ENCODE measurements at places on chromosomes 11 and 22. TPM values are rescaled to one million over a fixed set of nuclear protein-coding genes. Genes with fewer than 3 reads are reported as not detected.

The TST gene
- polyA plus RNA-seq = 18.8 TPM

DNA sequence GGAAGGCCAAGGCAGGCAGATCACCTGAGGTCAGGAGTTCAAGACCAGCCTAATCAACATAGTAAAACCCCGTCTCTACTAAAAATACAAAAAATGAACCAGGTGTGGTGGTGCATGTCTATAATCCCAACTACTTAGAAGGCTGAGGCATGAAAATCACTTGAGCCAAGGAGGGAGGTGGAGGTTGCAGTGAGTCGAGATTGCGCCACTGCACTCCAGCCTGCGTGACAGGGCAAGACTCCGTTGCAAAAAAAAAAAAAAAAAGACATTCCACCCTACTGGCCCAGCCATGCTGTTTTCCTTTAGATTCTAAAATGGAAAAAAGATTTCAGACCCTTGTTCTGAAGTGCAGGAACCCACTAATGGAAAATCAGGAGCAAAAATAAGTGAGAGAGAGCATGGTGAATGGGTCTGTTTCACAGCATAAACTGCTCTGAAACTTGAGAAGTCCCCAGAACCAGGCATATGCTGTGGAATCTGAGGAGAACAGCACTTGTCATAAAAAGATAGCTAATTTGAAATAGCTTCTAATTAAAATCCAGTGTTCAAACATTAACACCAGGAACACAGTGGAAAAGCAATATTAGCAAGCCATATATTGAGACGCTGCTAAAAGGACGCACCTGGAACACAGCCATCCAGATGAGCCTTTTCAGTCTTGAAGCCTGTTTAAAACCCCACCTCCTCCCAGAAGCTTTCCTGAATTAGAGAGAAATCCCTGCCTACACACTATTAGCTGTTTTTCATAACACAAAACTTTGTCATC lies 66.3 kb upstream of the CHRM4 start:
- no peak for DNase-seq

- DNase-seq = no peak
These were observed 1390.7 kb downstream of the FAM181B start for GRCh38 chr11:81342966-81343365.

GRCh38 chr11:33263549-33263948 lies 6.4 kb downstream of the HIPK3 start:
- DNase-seq = no peak

GRCh38 chr11:72613977-72614376 lies 60.2 kb downstream of the PDE2A start:
- no peak for DNase-seq

GRCh38 chr22:23085785-23086184 lies 15.5 kb downstream of the GNAZ start:
- DNase-seq = no peak

GRCh38 chr11:3623121-3623520 lies 18.7 kb downstream of the ART5 start:
- no peak for DNase-seq

DNA sequence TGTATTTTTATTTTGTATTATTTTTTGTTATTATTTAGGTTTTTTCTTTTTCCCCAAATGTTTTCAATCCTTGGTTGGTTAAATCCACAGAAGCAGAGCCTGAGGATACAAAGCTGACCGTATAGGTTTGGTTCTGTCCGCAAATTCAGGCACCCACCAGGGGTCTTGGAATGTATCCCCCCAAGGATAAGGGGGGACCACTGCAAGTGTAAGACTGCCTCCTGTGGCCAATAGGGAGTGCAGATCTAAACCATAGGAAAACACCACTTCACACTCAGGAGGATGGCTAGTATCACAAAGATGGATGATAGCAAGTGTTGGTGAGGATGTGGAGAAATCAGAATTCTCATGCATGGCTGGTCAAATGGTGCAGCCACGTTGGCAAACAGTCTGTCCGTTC lies 20.0 kb downstream of the CPT1A start:
- no peak for DNase-seq

GRCh38 chr22:26215736-26216135 lies 46.5 kb downstream of the SEZ6L start:
- DNase-seq = no peak

DNA sequence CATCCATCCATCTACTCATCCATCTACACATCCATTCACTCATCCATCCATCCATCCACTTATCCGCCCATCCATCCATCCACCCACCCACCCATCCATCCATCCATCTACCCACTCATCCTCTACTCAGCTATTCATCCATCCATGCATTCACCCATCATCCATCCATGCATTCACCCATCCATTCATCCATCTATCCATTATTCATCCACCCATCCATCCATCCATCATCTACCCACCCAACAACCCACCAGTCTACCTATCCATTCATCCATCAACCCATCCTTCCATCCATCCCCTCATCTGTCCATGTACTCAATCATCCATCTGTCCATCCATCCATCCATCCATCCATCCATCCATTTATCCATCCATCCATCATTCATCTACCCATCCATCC lies 972.7 kb downstream of the BRD1 start:
- DNase-seq = no peak

DNA sequence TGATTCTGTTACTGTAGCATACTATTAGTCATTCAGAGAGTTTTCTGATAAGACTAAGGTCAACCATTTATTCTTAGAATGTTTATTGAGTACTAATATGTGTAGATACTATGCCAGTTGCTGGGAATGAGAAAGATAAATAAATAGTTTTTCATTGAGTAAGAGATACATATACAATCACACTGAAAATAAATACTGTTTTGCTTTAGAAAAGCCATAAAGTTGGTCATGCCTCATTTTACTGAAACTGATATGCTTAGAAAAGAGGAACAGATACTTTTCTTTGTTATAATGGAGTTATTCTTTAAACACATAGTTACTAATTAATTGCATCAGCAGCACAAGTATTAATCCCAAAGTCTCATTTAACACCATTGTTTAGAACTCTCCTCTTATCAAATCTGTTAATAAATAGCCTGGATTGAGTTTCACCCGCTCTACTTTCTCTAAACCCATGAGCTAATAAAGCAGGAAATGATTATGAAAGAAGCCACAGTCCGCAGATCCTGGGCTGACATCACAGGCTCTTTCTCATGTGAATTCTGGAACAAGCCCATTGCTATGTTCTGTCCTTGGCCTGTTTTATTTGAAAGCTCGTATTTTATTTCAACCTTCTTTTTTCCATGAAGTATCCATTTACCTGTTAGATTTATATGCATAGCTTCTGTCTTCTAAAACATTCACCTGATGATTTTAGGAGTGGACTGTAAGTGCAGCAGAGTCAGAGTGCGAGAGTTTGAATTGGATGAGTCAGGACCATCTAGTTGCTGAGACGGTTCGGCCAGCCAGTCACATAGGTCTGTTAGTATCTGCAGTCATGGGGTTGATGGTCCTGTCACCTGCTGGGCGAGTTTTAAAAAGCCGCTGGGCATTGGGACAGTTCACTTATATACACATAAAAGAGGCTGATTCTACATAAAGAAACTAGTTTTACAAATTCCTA lies 35.5 kb downstream of the PIWIL4 start:
- DNase-seq = no peak

DNA sequence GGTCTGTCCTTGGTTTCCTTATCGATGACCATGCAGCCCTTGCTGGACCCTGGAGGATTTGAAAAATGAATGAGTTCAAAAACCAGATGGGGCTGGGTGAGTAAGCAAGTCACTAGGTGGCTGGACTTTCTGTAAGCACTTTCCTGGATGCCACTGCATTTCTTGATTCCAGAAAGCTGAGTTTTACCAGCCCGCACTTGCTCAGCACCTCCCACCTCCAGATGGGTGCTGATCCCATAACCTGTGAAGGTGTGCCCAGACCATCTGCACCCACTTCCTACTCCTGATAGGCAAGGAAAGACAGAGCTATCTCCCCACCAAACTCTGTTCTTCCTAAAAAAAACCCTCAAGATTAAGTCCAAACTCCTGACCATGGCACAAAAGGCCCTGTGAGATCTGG lies 21.1 kb downstream of the ASCC2 start:
- peak; percentile 9 for DNase-seq

DNA sequence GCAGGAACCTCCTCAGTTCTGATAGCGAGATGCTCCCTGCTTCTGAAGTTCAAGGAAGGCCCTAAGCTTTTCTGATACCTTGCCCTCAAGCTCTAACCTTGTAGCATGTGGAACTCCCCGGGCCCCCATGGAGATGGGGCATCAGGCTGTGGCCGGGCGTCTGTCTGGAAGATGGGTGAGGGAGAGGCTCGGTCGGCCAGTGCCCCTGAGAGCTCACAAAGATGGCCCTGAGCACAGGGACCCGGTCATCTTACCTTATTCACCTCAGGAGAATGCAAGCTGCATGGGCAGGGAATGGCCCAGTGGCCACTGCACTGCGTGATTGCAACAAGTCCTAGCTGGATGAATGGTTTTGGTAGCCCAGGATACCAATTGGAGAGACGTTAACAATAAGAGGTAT lies 830.3 kb downstream of the TBC1D22A start:
- DNase-seq = no peak
